Chondrocyte (in vitro differentiated cells): ENCODE measurements at places on chromosomes 3 and 15. TPM values are rescaled to one million over a fixed set of nuclear protein-coding genes. Genes with fewer than 3 reads are reported as not detected.

DNA sequence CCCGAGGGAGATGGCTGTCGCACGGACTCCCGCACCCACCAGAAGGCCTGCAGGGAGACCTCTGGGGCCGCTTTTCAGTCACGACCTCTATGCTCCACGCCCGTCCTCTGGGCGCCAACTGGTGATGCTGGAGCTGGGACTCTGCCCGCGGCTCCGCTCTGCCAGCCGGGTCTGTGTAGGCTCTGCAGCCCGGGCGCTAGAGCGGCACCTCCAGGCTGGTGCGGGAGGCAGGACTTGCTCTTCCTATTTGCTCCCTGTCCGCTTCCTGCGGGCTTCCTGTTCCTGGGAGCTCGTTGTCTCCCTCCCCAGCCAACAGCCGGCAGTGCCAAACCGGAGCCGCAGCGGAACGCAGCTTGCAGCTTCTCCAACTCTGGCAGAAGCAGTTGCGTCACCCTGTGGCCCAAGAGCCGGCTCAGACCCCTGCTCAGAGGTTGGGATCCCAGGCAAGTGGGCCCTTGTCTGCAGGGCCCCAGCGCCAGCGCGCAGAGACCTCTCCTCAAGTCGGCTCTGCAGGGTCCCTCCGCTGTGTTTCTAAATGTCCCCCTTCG, 285.9 kb downstream of the XXYLT1 start:
- DNase-seq, result no peak

- no peak for DNase-seq
Measured at GRCh38 chr3:140148824-140149390, 213.9 kb downstream of the CLSTN2 start.

Gene CCR3
- not detected in 3 replicates for total RNA-seq

Gene LIPH
- total RNA-seq, result 0.40 to 0.49 TPM in 2 of 3 replicates, not detected in the other

- no peak for DNase-seq
Measured at GRCh38 chr3:152508705-152509104, 240.0 kb downstream of the MBNL1 start.

DNA sequence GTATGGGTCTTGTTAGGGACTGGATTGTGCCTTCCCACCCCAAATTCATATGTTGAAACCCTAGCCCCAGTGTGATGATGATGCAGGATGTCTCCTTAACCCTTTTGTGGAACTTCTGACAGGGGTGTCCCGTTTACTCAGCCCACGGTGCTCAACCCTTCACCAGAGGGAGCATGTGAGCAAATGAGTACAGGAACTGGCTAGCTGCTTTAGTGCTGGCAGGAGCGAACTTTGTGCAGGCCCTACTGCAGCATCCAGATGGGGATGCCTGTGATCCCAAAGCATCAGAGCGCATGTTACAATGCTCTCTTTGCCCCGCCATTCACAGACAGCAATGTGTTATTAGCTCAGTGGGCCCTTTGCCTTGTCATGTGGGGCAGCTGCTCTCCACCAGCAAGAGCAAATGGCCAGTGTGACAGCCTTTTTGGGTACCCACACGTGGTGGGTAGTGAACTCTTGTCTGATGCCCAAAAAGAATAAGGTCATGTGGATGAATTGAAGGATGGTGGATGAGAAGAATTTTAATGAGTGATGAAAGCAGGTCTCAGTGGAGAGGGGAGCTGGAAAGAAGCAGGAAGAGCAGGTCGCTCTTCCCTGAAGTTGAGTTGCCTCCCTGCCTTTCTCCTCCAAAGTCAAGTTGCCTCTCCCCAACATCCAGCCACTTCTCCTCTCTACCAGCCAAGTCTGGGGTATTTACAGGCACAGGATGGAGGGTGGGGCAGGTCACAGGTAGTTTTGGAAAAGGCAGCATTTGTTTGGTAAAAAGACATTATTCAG, 63.3 kb upstream of the STRIT1 start:
- no peak for DNase-seq

DNA sequence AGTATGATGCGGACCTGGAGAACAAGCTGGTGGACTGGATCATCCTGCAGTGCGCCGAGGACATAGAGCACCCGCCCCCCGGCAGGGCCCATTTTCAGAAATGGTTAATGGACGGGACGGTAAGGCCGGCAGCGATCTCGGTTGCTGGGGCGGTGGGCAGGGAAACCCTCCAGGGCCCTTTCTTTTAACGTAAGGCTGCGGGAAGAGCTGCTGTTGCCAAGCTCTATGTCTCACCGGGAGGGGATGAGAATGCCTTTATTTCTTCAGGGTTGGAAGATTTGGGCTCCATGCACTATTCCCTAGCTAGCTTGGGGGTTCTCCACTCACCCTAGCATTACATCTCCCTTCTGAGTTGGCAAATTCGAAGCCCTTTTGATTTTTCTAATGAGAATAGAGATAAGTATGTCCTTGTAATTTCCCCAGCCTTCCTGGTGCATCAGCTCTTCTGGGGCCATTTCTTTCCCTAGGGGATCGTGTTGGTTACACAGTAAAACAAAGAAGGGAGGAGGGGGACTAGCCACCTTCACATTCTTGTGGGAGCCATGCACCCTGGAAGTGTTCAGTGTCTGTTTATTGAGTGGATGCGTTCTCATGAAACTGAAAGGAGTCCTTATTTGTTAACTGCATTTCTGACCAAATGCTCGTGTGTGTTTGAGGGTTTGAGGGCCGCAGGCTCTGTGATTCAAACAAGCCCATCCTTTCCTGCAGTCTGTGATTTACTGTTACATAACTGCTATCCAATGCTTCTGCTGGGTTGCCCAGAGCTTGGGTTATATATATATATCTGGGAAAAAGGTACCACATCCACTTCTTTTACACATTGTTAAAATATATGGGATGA, 982 bp downstream of the TAGLN3 start:
- DNase-seq, result no peak
